NK-92 treated with Interleukin-12 subunit alpha and Interleukin-12 subunit beta, amount 100 ng/mL, for 24 hours (cell line): ENCODE measurements at places on chromosomes 6 and 20.

DNA sequence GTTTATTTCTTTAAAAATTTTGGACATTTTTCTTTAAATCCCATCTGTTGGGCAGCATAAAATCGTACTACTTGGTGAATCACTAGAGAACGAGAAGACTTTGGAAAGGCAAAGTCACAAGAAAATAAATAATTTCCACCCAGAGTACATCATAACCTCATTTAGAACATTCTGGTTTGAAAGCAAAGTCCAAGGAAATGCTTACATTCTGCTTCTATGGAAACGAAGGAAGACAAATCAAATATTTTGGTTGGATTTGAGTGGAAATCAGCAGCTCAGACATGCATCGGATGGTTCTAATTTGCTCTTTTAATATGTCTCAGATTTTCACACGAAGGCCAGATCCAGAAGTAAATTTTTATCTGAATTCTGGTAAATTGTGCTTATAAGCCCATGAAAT, 60.7 kb upstream of the LTV1 start:
- DNase-seq = no peak

DNA sequence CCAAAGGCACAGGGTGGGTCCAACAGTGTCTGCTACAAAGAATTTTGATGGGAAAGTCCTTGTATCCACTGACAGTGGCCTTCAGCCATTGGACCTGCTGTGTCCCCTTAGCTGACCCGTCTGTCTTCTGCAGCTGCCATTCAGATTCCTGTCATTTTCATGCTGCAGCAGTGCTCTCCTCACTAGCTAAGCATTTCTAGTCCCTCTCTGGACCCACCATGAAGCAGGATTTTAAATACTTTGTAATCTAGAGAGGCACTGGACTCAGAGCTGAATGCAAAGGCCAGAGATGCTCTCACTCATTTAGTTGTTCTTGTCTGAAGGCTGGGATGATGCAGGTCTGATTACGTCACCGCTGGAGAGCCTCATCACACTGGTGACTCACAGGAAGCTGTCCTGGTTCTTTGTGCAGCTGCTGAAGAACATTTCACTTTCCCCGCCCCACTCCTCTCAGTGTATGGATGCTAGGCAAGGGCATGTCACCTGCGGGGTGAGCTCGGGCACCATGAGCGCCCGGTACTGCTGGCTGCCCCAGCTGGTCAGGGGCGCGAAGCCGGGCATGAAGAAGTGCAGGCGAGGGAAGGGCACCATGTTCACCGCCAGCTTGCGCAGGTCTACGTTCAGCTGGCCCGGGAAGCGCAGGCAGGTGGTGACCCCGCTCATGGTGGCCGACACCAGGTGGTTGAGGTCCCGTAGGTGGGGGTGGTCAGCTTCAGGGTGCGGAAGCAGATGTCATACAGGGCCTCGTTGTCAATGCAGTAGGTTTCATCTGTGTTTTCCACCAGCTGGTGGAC, 19.4 kb upstream of the TUBB2A start:
- DNase-seq = peak; percentile 65

DNA sequence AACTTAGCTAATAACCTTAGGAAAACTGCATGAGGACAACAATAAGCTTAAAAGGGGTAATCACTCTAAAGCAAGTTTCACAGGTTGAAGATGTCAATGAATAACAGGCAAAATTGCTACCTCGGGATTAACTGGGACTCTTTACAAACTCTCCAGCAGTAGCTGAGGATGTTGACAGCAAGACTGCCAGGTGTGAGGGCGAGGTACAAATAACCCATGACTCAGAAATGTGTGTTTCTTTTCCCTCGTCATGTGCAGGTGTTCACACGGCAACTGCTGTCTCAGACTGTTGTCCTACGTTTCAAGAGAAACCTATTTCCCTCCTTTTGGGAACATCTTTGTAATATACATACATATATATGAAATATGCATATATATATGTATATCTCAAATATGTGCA, 15.9 kb downstream of the BCAS1 start:
- DNase-seq = no peak

DNA sequence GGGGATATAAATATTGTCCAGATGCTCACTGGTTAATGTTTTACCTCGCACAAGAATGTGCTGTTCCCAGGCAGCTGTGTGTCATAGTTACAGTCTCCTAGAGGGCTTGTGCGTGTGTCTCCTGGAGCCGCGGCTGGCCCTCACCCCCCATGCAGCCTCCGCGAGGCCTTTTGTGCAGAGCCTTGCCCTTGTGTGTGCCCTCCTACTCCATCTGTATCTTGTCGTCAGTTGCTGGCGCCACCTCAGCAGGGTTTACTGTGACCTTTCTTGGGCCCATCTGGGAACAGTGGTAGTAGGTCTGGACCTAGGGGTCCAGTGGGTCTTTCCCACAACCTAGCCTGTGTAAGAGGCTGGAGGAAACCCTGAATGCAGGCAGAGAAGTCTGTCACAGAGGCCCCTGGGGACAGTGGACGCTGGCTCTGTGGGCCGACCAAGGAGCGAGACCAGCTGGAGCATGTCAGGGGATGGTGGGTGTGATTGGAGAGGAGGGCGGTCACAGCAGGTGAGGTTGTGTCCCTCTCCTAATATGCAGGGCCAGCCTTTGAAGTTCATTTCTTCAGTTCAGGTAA, 35.2 kb downstream of the PPP1R14C start:
- DNase-seq = no peak

DNA sequence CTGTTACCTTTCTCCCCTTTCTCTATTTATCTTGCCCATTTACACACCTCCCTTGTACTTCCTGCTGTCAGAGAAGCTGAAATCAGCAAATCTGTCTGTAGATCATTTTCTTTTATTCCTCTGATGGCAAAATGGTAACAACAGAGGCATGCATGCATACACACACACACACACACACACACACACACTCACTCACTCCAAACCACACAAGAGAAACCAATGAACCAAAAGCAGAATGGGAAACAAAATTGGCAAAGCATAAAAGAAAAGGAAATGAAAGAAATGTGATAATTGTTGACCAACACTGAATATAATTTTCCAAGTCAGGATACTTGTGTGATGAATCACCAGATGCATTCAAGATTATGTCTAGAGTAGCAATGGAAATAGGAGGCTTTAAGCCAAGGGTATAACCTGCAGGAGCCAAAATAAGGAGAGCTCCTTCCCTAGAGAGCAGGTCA, 172.4 kb downstream of the PLCB4 start:
- DNase-seq = no peak

GRCh38 chr20:48738399-48739304, 89.1 kb downstream of the PREX1 start:
- peak; percentile 25 for DNase-seq

GRCh38 chr6:118717106-118717505, 65.7 kb upstream of the CEP85L start:
- no peak for DNase-seq

DNA sequence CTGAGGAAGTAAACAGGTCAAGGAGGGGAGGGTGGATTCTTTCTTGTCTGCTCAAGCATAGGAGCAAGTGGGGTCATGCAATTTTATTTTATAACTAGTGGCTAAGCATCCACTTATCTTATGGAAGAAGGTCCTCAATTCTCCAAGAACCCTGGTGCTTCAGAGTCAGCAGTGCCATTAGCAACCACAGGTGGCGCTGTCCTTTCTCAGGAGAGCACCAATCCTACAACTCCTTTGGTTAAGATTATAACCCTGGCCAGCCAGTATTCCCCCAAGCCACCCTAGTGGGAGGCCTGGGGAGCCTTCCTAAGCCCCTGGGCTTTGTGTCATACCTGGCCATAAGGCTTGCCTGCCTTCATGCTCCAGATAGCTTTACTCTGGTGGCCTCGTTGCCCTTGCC, 60.7 kb downstream of the PCSK2 start:
- DNase-seq = no peak

DNA sequence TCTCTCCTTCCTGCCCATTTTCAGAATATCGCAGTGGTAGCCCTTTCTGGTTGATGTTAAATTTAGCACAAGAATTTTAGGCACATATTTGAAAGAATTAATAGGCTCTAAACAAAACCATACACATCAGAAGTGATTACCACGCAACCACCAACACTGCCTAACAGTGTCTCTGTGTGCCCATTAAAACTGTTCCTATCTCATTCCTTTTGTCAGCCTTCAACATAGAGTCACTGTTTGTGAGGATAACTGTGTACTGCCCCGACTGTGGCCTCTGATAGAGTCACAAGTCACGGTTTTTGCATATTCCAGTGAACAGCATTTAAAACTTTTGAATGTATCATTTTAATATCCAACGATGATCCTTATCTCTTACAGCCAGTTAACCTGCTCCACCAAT, 116.8 kb upstream of the TNFAIP3 start:
- no peak for DNase-seq

- no peak for DNase-seq
Observed at GRCh38 chr6:8180327-8181159, 78.2 kb upstream of the EEF1E1 start.

DNA sequence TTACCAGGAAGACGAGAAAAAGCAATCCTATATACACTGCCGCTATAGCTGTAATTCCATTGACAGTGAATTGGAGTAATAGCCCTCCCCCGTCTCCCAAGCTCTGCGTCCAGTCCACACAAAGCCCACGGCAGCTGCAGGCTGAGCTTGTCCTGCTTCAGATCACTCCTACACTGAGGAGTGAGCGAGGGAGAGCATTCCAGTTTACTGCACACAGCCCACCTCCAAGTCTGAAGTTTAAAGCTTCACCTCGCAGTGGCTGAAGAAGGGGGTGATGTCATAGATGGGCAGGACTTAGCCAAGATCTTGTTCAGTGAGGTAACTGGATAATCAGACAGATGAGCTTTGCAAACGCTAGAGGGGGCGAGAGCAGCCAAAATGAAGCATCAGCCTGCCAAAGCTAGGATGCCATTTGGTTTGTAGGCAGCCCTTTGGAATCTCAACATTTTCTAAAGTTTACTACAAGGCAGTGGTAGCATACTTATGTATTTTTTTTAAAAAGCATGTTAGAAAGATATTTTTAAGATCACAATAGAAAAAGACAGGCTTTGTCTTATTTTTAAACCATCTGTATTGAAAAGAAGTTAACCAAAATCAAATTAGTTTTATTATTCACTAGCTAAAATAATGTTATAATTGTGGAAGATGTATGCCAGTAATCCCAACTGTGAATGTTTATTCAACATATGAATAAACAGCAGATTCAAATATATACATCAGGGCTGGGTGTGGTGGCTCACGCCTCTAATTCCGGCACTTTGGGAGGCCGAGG, at the start of gene FLRT3:
Gene FLRT3, minus strand, starts transcription at position 213 of the 772 bp plus-strand sequence. CDS start 10,106 bp downstream, outside the sequence.
- DNase-seq = no peak

DNA sequence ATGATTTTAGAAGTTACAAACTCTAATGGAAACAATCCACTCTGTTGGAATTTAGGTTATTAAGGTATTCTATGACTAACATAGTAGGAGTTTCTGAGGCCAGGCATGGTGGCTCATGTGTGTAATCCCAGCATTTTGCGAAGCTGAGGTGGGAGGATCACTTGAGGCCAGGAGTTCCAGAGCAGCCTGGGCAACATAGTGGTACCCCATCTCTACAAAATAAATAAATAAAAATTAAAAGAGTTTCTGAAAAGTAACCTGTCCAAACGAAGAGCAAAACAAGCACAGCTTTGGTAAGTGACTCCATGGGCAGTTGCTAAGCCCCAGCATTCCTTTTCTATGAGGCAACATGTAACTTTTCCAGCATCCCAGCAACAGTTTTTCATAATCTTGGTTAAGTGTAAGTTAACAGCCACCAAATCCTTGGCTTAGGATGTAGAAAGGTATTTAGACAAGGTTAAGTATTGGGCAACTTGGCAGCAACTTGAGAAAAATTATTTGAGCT, 86.3 kb downstream of the SOX4 start:
- no peak for DNase-seq

DNA sequence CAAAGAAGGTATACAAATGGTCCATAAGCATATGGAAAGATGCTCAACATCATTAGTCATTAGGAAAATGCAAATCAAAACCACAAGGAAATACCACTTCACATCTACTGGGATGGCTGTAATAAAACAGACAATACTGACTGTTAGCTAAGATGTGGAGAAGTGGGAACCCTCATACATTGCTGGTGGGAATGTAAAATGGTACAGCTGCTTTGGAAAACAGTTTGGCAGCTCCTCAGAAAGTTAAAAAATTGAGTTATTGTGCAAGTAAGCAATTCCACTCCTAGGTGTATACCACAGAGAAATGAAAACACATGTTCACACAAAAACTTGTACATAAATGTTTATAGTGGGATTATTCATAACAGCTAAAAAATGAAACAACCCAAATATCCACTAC, 173.0 kb upstream of the JAG1 start:
- DNase-seq = no peak

DNA sequence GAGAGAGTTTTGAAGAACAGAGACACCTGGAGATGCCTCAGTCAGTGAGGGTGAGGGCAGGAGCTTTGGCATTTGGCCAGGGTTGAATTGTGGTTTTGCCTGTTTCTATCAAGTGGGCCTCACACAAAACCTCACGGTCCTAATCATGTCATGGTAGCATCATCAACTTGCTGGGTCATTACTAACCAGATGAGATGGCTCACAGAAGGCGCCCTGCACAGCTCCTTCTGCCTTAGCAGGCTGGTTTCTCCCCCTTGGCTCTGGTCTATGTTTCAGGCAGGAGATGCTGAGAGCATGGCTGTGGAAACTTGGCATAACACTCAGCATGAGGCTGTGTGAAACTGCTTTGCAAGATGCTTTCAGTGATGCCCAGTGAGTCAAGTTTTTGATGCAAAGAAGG, 99.3 kb downstream of the LRRC1 start:
- no peak for DNase-seq

GRCh38 chr20:17909869-17910321, 58.7 kb downstream of the SNX5 start:
- DNase-seq = no peak

GRCh38 chr20:23445596-23446217, 6.2 kb downstream of the CSTL1 start:
- no peak for DNase-seq

DNA sequence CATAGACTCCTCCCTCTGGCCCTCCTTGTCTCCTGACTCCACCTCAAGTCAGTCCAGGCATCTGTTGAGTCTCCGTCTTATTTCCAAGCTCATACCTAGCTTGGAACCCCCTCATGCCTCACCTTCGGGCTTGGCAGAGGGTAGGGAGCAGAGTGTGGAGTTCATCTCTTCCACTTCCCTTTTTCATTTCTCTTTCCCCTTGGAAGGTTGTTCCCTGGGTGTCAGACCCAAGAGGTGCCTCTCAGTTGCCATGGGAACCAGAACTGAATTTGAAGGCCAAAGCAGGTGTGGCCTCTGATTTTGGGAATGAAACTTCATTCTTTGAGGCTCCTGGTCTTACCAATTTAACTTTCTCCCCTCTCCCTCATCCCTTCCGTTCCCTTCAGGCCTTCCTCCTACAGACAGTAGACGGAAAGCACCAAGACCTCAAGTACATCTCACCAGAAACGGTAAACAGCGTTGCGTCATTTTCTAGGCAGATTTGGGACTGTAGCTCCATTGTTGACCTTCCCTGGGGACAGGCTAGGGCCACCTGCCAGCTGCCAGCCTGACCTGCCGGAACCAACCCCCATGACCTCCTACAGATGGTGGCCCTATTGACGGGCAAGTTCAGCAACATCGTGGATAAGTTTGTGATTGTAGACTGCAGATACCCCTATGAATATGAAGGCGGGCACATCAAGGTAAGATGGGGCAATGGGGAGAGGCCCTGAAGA, 6.6 kb downstream of the CDC25B start:
- DNase-seq = no peak

- DNase-seq = no peak
Observed at GRCh38 chr6:7532821-7533220, 8.7 kb upstream of the DSP start.
